ENCODE measurements at places on chromosomes 5 and 9.

- no peak for DNase-seq
Observed at GRCh38 chr5:117945258-117945657, 1043.1 kb downstream of the DTWD2 start.

GRCh38 chr5:109994135-109994534 is 304.4 kb downstream of the MAN2A1 start:
- no peak for DNase-seq

DNA sequence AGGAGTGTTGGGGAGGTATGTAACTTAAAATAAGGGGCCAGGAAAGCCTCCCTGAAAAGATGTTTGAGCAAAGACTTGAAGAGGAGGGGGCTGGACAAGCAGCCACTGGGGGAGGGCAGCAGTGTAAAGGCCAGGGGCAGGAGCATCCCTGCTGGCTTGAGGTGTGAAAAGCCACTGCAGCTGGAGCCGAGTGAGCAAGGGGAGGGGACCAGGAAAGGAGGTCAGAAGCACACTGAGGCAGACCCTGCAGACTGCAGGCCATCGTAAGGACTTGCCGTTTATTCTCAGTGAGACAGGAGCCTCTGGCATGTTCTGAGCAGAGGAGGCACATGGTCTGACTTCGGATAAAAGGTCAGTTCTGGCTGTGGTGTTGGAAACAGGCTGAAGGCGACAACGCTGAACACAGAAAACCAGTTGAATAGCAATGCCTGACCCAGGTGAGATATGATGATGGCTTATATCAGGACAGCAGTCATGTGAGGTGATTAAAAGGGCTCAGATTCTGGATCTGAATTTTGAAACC is 10.2 kb upstream of the ERGIC1 start:
- DNase-seq = no peak

DNA sequence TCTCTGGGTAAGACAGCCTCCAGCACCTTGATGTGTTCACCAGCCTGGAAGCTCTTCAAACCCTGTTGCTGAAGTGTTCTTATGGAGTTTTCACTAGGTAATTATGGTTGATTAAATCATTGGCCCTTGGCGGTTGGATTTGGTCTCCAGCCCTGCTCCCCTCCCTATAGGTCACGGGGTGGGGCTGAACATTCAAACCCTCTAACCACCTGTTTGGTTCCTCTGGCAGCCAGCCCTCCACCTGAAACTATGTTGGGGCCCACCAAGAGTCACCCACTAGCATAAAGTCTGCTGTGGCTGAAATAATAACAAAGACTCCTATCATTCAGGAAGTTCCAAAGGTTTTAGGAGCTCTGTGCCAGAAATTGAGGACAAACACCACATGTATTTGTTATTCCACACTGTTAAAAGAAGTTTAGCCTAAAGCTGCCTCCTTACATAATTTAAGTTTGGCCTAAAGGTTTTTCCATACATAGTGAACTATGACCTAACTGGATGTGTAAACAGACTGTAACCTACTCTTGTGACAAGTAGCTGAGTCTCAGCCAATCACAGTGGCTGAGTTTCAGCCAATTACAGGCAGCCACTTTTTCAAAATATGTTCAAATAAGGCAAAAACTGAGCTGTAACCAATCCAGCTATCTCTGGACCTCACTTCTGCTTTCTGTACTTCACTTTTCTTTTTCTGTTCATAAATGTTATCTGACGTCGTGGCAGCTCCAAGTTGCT is 34.8 kb downstream of the TMEM252 start:
- DNase-seq = no peak

DNA sequence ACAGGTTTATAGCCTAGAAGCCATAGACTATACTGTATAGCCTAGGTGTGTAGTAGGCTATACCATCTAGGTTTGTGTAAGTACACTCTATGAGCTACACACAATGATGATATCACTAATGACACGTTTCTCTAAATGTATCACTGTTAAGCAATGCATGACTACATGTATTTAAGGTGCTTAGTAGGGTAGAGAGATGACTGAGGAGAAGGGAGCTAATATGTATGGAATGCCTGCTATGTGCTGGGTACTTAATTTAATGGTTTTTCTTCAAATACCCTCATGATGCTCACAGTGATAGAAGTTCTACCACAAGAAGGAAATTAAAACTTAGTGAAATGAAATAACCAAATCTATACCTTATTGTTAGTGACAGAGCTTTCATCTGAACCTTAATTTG is 1785.5 kb downstream of the EFNA5 start:
- DNase-seq = no peak

DNA sequence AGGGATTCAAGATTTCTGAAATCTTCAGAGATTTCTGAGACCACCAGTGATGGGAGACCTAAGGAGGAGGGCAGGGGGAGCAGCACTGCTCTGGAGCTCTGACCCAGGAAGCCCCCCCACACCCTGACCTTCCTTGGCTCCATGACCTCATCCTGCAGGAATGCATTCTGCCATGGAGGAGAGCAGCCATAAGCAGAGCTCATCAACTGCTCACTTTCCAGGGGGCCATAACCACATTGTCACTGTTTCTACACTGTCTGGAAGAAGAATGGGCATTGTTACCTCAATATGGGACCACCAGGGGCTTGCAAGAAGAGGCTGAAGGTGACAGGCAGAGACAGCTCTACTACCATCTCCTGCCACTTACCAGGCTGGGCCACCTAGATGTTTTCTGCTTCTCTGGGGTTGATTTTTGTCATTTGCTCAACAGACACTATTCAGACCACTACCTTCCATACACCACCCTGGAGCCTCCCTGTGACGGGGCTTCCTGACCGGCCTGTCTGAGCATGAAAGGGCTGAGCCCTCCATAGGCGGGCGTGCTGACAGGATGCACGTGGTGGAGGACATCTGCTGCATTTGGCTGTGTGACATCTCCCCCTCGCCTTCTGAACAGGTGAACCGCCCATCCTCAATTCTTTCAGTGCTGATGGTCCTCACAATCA is 2.3 kb upstream of the TSC1 start:
- no peak for DNase-seq

DNA sequence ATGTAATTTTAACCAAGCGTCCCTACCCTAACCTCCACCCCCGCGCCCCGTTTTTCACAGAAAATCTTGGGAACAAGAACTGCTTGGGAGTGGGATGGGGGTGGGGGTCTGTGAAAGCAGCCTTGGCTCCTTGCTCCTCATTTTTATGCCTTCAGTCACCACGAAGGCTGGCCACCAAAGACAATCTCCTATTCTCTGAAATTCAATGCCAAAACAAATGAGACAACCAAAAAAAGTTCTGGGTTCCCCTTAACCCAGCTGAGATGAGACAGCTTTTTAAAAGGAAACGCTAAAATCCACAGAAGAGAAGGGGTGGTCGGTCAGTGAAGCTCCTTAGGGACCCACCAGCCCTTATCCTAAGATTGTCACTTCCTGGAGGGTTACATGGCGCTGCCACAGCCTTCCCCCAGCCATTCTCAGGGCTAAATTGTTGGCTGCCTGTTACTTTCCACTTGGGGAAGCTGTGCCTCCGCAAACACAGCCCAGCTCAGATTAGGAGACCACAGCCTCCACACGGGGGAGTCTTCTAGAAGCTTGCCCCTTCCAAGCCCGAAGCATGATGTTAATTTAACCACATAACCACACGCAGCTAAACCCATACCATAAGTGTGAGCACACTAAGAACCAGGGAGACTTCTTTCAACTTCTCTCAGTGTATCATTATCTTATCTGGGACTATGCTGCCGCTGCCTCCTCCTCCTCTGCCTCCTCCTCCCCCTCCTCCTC is 136.3 kb downstream of the FOXD1 start:
- DNase-seq = no peak

DNA sequence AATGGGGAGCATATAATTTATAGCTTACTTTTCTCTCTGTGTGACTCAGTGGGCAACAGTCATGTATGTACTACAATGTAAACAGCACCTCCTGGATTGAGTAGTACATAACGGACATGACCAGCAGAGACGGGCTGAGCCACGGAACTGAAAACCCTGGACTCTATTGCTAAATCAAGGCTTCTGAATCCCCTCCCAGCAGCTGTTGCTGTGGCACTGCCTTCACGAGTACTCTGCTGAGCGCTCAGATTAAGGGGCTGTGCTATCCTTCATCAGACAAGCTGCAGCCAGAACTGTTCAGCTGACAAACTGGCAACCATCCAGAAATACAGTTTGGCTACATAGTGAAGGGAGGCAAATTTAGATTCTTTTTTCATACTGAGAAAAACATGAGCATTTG is 131.3 kb upstream of the CCDC180 start:
- DNase-seq = no peak

DNA sequence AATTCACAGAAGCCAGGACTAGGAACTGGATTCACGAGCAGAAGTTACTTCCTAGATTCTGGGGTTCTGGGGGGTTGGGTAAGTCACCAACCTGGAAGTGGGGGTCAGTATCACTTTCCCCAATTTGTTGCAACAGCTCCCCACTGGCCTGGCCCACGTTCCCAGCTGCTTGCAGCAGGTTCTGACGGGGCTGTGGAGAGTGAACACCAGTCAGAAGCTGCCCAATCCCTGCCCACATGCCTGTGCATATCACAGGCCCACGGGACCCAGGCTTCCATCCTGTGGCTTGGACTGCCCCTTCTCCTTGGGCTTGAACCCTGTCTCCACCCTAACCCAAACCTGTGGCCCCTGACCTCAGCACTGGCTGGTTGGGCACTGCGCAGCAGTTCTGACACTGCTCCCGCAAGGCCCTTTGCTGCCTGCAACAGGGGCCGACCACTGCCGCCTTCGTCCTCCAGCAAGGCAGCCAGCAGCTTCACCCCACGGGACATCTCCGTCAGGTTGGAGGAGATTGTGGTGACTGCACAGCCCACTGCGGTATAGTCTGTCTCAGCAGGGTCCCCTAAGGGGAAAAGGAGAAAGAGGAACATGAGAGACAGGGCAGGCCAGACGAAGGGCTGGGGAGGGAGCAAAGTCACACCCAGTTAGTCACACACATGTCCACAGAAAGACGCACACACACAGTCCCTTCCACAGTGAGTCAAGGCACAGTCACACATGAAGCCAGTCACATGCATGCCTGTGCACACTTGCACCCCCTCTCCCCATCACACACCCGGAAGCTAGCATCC is 13.1 kb downstream of the TLN1 start:
- DNase-seq = no peak

- DNase-seq = no peak
Observed at GRCh38 chr9:84266087-84266561, 74.4 kb downstream of the SLC28A3 start.

DNA sequence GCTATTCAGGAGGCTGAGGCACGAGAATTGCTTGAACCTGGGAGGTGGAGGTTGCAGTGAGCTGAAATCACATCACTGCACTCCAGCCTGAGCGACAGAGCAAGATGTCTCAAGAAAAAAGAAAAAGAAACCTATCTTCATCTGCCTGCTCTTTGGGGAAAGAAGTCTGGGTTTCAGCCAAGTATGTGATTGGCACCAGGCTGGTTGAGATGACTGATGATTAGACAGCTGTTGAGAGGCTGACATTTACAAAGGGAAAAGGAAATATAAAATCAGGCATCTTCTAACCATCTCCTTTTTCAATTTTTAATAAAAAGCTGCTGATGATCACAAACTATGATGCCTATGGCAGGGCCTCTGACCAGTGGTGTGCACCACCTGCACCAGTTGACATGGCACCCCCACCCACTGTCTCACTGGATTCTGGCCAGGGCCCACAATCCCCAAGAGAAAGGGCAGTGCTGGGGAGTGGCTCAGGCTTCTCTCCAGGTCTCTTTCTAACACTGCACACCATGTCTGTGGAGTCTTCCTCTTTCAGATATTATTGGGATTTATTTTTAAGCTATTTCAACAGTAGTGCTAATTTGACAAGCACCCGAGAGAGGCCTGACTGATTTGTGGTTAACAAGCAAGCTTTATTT is 17.2 kb upstream of the C5orf15 start:
- DNase-seq = no peak

- DNase-seq = no peak
Observed at GRCh38 chr5:89842531-89842930, 567.0 kb downstream of the CETN3 start.

DNA sequence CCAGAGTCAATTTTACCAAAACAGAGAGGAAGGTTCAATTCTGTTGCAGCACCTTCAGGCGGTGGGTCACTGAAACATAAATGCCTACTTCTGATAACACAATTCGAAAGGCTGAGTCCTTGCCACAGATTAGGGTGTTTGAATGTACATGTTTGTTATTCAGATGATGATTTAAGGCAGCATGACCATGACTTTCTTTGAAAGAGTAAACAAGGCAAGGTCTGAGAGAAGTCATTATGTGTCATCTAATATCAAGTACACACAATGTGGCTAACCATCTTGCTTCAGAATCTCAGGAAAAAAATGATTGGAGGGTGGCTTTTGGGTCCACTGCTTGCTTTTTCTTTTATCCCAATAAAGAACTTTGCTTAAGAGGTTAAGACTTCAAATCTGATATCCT is 457.5 kb downstream of the TAF11L14 start:
- no peak for DNase-seq

GRCh38 chr5:178732281-178732680 is 1.8 kb upstream of the ZNF354A start:
- no peak for DNase-seq

- no peak for DNase-seq
Observed at GRCh38 chr9:77023726-77024125, 4.3 kb downstream of the FOXB2 start.

- no peak for DNase-seq
Observed at GRCh38 chr9:131334629-131335367, 45.3 kb downstream of the PLPP7 start.

GRCh38 chr9:90996154-90997065 is 194.8 kb downstream of the SYK start:
- no peak for DNase-seq

- DNase-seq = no peak
Observed at GRCh38 chr5:32358611-32359010, 45.9 kb upstream of the MTMR12 start.

DNA sequence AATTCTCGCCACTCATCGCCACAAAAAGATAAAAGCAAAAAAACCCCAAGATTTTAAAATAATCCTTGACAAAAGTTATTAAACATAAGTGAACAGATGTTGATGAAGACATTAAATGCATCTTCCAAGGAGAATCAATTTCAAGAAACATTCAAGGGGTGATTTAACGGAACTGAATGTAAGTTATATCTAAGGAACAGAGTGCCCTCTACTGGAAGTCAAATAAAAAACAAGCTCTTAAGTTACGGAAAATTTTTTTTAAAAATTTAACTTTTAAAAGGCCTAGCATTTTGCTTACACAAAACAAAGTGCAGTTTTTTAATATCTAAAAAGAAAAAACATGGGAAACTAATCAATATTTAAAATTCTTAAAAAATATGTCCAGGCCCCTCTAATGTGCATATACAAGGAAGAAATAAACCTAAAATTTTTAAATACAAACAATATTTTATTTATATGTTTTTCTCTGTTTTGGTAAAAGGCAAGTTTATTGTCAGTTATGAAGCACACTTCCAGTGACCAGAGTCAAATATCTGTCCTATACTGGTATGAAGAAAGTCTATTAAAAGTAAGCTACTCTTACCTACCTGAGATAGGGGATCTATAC is 28.0 kb downstream of the TEX10 start:
- DNase-seq = no peak

Data from activated naive CD8-positive, alpha-beta T cell treated with anti-CD3 and anti-CD28 coated beads, Interleukin-2, amount 50 U/mL, for 16 hours (primary cell).